ENCODE measurements at places on chromosomes 1 and 21.

- no peak for DNase-seq
Measured at GRCh38 chr1:184031092-184031408, 6.5 kb downstream of the COLGALT2 start.

GRCh38 chr1:235019961-235020360 is 108.7 kb downstream of the TOMM20 start:
- no peak for DNase-seq

DNA sequence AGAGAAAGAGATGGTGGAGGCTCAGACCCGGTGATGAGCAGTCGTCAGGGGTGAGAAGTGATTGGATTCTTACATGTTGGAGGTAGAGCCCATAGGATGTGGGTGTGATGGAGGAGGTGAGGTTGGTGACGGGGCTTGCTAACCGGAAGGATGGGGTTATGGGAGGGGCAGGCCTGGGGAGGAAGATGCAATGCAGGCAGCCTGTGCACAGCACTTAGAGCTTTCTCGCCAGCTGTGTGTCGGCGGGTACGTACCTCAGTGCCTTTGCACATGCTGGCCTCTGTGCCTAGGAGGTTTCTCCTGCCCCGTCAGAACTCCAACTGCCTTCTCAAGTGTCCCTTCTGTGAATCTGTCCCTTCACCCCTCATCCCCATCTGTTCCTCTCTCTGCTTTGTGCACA is 2.9 kb upstream of the BSND start:
- no peak for DNase-seq

DNA sequence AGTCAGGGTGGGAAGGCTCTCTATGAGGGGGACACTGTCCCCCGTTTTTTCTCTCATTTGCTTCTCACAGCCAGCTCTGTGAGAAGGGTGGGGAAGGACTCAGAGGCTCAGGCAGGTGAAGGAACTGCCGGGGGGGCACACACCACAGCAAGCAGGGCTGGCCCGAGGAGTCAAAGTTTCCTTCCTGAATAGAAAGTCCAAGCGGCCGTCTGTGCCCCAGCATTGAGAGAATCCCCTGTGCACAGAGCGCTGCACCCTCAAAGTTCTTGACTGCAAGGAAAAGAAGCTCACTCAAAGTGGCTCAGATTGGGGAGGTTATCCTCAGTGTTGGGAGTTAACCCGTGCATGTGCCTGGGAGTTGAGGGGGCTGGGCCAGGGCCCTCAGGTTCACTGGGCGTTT is 145.2 kb upstream of the AJAP1 start:
- no peak for DNase-seq

DNA sequence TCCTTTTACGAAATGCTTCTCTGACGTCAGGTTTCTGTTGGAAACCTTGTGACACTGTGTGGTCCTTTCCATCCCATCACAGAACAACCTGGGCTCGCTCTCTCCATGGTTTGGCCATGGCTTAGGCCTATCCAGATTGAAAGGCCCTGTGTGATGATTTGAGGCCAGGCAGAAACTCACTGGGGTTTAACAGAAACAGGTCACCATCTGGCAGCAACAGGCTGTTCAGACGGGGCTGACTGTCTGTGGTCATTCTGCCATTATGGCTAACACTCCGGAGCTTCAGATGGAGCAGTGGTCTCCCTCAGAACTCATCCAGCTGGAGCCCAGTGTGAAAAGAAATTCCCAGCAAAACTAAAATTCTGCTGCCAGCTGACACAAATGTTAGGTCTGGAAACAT is 9.3 kb downstream of the PLEKHM2 start:
- DNase-seq: no peak

DNA sequence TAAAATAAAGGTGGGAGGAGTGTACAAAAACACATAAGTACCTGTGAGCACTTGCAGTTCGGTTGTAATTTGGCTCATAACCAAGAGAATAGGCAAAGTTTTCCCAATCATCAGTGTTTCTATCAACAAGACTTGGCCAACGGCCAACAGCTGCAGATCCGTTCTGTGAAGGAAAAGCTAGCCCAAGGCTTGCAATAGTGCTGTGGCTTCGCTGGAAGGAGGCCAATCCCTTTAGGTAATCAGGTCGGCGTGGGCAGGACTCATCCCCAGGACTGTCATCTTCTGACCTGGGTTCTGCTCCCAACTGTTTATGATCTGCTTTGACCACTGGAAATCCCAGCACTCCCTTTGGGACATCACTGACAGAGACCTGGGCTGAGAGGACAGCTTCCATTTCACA is 107.8 kb downstream of the LYST start:
- no peak for DNase-seq

- DNase-seq: no peak
Measured at GRCh38 chr1:8816264-8816663, 1.2 kb downstream of the RERE start.

- no peak for DNase-seq
Measured at GRCh38 chr1:184533049-184533448, 146.2 kb downstream of the C1orf21 start.

DNA sequence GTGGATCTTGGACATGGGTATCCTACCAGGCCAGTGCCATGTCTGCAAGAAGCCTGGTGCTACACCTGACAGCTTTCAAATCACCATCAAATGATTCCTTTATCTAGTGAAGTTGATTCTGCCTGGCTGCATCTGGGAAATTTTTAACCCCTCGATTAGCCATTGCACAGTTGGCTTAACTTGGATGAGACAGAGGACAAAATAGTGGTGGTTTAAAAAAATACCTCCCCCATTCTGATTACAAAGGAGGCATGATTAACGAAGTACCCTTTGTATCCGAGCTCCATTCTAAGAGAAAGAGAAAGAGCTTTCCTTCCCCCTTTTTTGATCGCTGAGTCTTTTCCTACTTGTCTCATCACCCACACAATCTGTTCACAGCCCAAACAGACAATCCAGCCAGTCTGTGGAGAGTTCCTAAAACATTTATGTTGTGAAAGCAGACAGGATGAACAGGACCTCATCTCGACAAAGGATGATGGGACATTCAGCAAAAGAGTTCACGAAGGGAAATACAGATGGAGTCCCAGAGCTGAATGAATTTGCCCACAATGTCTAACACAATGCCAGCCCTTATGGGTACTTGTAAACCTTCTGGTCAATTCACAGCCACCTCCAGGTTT is 20.5 kb downstream of the WLS start:
- DNase-seq: no peak

DNA sequence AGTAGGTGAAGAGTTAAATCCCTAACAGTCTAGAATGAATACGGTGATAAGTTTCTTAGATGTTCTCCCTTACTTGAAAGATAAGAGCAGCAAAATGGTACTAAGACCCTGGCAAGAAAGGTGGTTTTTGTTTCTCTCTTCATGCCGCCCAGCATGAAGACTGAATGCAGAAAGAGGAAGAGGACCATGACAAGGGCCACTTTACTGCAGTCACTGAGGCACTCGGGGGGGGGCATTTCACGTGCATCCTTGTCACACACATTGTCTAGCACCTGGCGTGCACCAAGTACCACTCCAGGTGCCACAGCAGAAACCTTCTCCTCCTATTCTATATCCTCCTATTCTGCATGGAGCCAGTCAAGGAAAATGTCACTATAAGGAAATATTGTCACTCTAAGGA is 222.0 kb downstream of the TOMM20 start:
- DNase-seq: no peak

GRCh38 chr1:209617047-209617673 is 33.6 kb downstream of the CAMK1G start:
- DNase-seq: peak; percentile 69

DNA sequence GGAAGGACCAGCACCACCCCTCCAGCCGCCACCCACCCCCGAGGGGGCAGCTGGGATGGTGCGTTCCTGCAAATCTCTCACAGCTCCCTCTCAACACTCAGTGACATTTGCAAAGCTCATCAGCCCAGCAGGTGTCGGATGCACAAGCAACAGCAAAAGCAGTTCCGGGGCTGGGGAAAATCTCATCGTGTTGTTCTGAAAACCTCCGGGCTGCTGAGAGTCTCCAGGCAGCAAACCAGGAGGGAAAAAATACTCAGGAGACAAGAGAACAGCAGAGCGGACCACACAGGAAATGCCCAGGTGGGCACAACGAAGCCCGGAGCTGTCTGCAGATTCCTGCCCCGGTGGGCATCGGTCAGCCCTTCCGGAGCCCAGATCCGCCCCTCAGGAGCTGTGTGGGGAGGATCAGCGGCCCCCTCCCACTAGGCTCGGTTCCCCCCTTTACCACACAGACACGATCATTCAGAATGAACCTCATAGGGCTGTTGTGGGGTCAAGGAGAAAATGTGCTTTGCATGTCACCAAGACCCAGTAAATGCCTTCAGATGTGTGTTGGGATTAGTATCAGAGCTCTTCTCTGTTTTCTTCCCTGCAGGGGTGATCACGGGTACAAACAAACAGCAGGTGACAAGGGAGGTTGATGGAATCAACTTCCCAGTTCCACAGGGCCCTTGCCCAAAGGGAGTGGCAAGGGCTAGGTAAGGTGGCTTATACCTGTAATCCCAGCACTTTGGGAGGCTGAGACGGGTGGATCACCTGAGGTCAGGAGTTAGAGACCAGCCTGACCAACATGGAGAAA is 127.0 kb upstream of the TIAM1 start:
- DNase-seq: no peak

DNA sequence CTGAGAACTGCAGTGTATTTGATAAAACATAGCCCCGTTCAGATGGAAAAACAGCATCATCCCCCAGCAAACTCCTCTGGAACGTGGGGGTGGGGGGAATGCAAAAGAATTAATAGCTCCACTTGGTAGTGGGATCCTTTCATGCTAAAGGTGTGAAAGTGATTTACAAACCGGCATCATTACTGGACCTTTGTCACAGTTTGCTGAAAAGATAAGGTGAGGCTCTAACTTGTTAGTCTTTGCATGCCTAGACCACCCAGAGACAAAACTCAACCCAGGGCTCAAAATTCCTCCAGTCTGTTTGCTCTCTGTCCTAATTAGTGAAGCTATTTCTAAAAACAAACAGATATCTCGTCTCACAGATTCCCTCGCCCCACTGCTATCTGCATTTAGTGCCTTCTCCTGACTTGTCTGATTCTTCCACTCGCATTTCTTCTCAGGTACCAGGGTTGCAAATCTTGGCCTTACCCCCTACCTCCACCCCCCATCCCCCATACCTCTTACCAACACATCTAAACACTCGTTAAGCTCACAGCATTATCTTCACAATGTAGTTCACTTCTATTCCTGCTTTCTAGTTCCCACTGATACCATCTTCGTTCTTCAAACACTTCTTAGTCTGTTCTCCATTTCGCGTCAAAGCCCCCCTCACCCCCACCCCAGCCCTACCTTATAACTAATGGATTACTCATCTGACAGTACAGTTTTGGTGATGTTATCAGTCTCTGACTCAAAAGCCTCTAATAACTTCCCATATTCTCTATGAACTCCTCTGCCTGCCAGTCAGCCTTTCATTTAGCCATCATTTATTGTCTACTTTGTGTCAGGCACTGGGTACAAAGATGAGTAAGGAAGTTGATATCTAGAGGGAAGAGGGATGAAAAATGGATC is 11.8 kb downstream of the IER5 start:
- no peak for DNase-seq

Data from gastrocnemius medialis (tissue), 4 donors.